Stomach (tissue), 19 donors: ENCODE measurements at places on chromosomes 3 and 15. TPM values are rescaled to one million over a fixed set of nuclear protein-coding genes. Genes with fewer than 3 reads are reported as not detected.

DNA sequence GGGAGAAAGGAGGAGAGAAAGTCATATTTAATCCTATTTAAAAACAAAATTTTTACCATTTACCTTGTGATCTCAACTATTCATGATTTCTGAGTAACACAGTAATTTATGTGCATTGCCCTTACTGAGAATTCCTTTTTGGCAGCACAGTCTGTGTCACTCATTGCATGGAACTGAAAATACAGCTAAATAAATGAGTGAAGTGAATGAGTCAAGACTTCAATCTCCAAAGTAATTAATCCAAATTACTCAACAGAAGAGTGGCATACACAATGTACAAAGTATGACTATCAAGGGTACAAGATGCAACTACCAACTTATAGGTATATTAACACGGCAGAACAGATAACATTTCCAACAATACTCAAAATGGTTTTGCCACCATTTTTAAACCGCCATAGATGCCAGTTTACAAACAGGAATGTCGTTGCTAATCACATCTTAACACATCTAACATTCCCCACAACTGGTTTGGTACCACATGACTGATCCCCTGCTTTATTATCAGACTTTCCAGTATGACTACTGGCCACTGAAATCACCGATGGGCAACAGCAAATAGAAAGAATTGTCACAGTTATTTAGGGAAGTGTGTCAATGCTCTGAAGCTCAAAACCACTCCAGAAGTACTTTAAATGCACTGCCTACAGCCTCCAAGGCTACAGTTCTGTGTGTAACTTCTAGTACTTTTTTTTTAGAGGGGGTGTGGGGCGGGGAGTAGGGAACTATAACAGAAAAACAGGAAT is 410.4 kb downstream of the SHQ1 start:
- DNase-seq: no peak

DNA sequence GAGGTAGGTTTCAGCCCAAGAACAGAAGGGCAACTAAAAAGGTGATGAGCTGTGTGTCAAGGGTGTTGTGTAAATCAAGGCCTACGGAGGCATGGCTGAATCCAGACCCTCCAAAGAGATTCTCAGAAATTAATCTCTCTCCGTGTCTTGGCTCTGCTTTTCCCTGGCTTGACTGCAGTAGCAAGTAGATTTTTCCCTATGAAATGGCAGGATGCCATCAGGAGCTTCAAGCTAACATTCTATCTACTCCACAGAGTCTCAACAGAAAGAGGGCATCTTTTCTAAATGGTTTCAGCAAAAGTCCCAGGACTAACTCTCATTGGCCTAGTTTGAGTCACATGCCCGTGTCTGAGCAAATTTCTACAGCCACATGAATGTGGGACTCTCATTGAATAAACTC is 58.3 kb downstream of the LSM3 start:
- no peak for DNase-seq

DNA sequence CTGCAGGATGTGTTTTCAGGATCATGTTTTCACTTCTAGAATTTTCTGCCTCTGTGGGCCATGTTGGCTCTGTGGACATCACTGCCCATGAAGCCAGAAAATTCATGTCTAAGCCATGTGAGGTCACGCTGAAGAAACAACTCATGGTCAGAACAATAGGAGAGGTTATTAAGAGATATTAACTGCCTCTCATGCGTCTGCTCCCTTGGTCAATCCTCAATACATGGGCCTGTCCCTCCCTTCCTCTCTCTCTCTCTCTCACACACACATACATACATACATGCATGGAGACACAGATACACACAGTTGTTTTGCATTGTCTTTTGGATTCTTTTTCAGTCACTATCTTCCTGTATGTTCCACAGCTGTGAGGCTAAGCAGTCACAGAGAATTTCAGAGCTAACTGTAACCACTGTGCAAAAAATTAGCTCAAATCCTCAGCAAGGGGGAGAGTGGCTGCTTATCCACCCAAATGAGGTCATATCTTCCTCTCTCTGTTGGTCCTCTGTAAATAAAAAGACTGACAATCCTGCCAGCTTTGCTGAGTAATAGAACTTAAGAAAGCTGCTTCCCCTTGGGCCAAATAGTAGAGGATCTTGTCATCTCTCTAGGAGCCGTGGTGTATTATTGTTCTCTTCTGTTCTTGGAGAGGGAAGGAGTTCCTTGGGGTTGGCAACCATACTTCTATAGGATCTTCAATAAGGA is 45.6 kb downstream of the LRTM1 start:
- DNase-seq: peak; percentile 63

DNA sequence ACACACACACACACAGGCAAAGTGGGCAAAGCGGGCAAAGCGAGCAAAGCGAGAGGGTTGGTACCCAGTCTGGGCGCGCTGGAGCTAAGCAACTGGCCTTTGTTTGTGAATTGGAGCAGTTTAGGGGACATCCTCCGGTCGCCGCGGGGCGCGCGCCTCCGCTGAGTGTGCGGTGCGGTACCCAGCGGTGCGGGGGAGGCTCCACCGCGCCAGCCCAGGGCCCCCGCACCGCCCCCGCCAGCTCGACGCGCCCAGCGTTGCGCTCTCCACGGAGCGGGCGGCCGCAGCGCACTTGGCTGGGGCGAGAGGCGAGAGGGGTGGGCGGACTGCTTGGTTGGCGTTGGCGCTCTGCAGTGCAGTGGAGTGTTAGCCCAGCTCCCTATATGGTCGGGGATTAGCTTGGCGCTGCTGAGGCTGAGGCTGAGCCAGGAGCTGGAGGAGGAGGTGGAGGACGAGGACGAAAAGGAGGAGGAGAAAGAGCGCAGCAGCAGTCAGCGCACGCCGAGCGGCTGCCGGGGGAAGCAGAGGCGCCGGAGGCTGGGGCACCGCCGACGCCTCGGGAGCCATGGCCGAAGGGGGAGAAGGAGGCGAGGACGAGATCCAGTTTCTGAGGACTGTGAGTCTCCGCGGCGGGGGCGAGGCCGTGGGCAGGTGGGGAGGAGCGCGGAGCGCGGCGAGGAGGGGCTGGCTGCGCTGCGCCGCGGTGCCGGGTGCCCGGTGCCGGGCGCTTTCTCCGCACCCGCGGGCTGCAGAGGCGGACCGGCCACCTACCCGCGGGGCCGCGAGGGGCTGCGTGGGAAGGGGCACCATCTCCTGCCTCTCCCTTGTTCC is at the start of gene RYR3:
RYR3 (plus strand) TSS at position 487 of the 831 bp plus-strand sequence; CDS start at position 566, 79 bp downstream.
- DNase-seq: peak; percentile 81

DNA sequence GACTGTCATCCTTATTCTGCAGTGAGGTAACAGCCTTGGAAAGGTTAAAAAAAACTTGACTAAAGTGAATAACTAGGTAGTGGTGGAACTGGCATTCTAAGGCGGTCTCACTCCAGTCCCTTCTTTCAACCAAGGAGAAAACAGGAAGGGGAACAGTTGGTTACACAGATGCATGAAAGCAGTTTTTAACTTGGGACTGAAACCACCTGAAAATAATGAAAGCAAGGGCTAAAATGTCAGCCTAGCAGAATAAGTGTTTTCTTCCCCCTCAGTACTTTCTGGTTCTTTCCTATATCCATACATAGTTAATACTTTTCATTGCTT is 748 bp upstream of the AVEN start:
- no peak for DNase-seq

Gene ABHD2
- 148 TPM for total RNA-seq

GRCh38 chr3:125358923-125359322 is 16.2 kb downstream of the ZNF148 start:
- DNase-seq: no peak

DNA sequence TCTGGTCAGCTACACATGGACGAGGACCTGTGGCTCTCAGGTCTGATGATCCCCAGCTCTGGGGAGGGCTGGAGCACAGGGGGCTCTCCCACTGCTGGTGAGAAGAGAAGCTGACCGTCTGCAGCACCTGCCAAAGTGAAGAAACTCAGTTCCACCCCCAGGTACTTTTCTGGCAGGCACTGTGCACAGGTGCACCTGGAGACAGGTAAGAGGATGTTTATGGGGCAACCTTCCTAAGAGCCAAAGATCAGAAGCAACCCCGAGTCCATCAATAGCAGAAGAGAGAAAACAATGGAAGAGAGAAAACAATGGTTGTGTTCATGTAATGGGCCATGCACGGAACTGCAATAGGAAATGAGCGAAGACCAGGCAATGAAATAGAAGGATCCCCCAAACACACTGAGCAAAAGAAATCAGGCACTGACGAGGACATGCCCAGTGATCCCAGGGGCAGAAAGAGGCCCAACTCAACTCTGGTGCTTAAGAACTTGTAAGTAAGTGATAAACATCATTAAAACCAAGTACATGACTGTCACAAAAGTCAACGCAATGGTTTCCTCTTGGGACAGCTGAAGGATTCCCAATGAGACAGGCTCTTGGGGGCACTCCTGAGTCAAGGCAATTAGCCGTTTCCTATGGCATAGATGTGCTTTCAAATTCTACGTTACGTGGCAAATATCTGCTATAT is 95.0 kb upstream of the ALDH1A3 start:
- peak; percentile 9 for DNase-seq
